PC-9 (cell line): ENCODE measurements at places on chromosomes 6 and 20. TPM values are rescaled to one million over a fixed set of nuclear protein-coding genes. Genes with fewer than 3 reads are reported as not detected.

Gene ACTR5
- total RNA-seq = 7.8 and 10.1 TPM in 2 replicates

Gene TP53TG5
- 0.23 TPM in 1 of 2 replicates, not detected in the other for total RNA-seq

Gene BMP5
- total RNA-seq = 0.20 TPM in 1 of 2 replicates, not detected in the other

GRCh38 chr6:34149452-34149810 is 3.5 kb upstream of the GRM4 start:
- no peak overlapping the region for H3K27ac ChIP-seq
- peaks cover 68% of the 10 kb centered on the region for H3K27me3 ChIP-seq
- H3K4me1 ChIP-seq = no peaks in the 10 kb centered on the region
- H3K36me3 ChIP-seq = no peaks in the 10 kb centered on the region

- H3K4me1 ChIP-seq = no peaks in the 10 kb centered on the region
- DNase-seq = no peak
- H3K4me3 ChIP-seq = no peak overlapping the region
Observed at GRCh38 chr6:5582762-5583161, 321.4 kb downstream of the FARS2 start.

DNA sequence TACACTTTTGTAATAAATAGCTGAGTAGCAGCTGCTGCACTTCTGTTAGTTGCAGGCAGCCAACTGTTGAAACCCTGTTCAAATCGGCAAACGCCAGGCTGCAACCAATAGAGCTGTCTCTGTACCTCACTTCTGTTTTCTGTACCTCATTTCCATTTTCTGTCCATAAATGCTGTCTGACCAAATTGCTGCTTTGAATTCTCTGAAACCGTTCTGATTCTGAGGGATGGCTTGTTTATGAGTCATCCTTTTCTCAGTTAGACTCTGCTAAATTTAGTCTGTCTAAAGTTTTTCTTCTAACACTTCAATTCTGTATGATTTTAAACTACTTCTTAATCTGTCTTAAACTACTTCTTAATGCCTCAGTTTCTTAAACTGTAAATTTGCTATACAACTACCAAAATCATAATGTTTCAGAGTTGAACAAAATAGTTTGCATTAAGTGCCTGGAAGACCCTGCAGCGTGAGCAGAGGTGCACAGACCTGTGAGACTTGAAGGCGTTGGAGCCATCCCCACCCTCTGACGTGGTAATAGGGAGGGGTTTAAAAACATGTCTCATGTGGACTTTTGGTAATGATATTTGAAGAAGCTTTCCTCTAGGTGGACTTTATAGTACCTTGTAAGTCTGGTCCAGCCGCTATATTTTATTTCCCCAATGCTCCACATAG is 9.6 kb downstream of the BTNL2 start:
- DNase-seq = no peak
- no peak overlapping the region for H3K27ac ChIP-seq
- H3K4me3 ChIP-seq = no peak overlapping the region

- H3K4me1 ChIP-seq = no peaks in the 10 kb centered on the region
- DNase-seq = no peak
- H3K27me3 ChIP-seq = no peaks in the 10 kb centered on the region
- no peaks in the 10 kb centered on the region for H3K36me3 ChIP-seq
- H3K4me3 ChIP-seq = no peak overlapping the region
- H3K27ac ChIP-seq = no peak overlapping the region
Observed at GRCh38 chr6:38021571-38021970, 202.0 kb downstream of the ZFAND3 start.

DNA sequence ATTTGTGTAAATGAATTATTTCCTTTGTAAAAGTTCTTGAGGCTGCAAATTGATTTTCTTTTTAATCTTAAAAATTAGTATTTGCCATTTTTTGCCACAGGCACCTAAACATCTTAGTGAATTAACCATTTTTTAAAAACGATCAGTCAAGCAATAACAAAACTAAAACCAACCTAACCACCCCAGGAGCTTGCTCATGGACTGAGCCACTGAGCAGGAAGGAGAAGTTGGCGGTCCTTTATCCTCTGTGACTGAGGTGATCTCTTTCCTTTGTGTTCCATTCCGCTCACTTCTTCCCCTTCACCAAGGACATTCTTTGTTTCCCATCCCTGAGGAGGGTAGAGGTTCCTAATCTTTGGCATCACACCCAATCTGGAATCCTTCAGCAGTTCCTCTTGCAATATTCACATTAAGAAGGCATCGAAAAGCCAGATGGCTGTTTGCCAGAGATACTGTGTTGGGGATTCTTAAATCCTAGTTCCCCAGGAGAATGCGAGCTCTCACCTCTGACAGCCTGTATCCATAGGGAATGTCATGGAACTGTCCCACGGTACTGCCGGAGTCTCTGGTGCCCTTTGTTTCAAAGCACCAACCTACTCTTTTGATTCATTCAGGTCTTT is 30.5 kb downstream of the RPRD1B start:
- no peak overlapping the region for H3K27ac ChIP-seq
- peaks cover 66% of the 10 kb centered on the region for H3K36me3 ChIP-seq
- DNase-seq = no peak
- H3K4me1 ChIP-seq = no peaks in the 10 kb centered on the region
- no peaks in the 10 kb centered on the region for H3K27me3 ChIP-seq

- no peaks in the 10 kb centered on the region for H3K4me1 ChIP-seq
- H3K27me3 ChIP-seq = peaks cover 94% of the 10 kb centered on the region
Observed at GRCh38 chr20:63320616-63321147, 27.7 kb downstream of the COL20A1 start.

DNA sequence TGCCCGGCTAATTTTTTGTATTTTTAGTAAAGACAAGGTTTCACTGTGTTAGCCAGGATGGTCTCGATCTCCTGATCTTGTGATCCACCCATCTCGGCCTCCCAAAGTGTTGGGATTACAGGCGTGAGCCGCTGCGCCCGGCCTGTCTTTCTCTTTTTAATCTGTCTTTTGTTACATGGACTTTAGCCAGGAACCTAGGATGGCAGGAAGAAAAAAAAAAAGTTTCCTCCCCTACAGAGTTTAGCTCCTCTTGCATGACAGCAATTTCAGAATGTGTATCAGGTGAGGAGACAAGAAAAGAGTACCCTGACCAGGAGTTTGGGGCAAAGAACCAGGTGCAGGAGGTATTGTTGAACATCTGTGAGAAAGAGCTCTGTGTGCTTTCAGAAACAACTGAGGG is 21.4 kb upstream of the TXLNB start:
- no peak overlapping the region for H3K4me3 ChIP-seq
- no peaks in the 10 kb centered on the region for H3K36me3 ChIP-seq
- DNase-seq = no peak

DNA sequence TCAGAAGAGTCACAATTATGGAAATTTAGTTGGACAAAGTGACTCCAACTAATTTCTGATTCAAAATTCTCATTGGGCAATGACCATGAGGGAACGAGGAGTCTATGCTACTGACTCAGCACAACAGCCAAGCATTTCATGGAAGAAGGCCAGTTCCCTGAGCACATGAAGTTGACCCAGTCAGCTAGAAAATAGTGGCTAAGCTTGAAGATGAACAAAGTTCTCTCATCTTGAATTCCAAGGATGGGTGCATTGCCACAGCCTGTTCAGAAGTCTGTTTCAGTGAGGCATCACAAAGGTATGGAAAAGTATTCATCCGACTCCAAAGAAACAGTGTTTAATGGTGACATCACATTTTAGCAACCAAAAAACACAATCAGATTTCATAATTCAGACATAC is 676.9 kb downstream of the HACE1 start:
- H3K4me3 ChIP-seq = no peak overlapping the region
- DNase-seq = no peak
- peaks cover 9% of the 10 kb centered on the region for H3K4me1 ChIP-seq
- no peak overlapping the region for H3K27ac ChIP-seq
